ENCODE measurements at places on chromosomes 7 and 10.

- DNase-seq: no peak
These were observed 34.5 kb upstream of the GATAD1 start for GRCh38 chr7:92412745-92413144.

GRCh38 chr7:158450476-158451124 lies 137.0 kb downstream of the PTPRN2 start:
- DNase-seq: no peak

DNA sequence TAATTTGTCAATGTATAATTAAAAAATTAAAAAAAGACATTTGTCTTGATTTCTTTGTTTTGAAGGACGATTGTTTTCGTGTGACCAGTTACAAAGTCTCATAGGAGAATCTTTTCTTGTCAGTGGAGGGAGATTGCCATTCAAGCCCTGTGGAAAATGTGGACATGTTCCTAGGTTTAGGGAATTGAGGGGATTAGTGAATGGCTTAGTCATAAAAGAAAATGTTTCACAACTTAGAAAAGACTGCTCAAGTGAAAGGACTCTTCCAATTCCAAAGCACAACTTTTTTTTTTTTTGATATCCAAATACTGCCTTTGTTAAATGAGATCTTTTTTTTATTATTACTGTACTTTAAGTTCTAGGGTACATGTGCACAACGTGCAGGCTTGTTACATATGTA lies 140.7 kb upstream of the HABP2 start:
- DNase-seq: no peak

- no peak for DNase-seq
These were observed 12.8 kb downstream of the SUGCT start for GRCh38 chr7:40147371-40148246.

DNA sequence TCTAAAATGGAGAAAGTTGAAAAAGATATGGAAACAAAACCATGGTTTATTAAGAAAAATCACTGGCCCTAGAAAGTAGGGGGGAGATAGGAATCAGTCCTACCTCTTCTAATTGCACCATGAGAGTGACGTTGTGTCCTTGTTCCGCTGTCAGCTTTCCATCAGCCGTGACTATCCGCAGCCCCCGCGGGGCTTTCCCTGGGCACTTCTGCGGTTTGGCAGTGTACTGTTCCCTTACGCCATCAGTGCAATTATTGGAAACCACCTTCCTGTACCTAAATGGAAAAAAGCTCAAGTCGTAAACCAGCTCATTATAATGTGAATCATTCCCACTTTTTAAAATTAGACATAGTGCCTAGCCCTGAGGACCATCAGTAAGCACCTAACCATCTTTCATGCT lies 512.2 kb downstream of the SORCS1 start:
- no peak for DNase-seq

- DNase-seq: no peak
These were observed 25.1 kb downstream of the HDAC9 start for GRCh38 chr7:18520450-18521235.

DNA sequence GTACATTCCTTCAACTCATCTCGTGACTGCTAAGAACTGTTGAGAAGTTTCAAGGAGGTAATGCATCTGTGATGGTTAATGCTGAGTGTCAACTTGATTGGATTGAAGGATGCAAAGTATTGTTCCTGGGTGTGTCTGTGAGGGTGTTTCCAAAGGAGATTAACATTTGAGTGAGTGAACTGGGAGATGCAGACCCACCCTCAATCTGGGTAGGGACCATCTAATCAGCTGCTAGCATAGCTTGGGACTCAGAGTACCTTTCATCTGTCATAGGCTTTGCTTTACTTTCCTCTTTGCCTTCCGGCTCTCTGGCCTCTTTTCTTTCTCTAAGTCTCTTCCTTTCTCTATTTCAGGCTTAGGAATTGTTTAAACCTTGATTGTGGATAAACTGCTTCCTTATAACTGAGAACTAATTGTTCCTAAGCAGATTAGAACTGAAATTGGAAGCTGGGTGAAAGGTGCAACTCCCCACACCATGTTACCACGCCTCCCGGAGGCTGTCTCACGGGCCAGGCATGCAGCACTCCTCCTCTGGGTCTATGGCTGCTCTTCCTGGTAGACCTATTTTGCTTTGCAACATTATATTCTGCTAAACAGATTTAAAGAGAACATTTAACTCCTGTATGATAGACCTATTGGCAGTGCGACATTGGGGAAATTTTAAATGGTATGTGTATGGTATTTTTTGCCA lies 298.2 kb downstream of the CCSER2 start:
- DNase-seq: no peak

DNA sequence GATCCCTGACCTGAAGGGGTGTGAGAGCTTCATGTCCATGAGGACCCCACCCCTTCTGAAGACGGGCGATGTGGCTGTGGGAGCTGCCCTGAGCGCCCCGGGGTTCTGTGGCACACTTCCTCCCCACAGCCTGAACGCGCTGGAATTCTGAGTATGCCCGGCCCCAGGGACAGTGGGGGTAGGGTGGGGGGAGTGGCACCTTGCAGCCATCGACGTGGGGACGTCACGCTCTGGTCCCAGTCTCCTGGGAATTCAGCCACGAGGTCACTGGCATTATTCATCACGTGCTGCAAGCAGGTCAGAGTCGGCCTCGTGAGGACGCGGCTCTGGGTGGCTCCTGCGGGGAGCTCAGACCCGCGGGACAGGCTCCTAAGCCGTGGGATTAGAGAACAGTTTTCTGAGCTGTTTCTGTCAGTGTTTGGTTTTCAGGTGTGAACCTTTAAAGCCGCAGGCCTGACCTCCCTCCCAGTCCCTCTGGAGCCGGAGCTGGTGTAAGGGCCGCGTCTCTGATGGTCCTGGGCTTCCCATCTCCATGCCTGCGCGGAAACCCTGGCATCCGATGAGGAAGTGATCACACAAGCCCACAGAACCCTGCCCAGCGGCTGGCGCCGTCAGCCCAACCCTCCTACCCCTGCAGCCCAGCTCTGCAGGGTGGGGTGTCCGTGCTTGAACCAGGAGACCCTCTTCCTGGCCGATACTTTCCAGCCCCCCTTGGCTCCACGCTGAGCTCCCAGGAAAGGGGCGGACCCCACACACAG lies 16.1 kb downstream of the GPR146 start:
- DNase-seq: no peak

- DNase-seq: no peak
These were observed 336.3 kb downstream of the PPP1R3A start for GRCh38 chr7:113582471-113582870.

DNA sequence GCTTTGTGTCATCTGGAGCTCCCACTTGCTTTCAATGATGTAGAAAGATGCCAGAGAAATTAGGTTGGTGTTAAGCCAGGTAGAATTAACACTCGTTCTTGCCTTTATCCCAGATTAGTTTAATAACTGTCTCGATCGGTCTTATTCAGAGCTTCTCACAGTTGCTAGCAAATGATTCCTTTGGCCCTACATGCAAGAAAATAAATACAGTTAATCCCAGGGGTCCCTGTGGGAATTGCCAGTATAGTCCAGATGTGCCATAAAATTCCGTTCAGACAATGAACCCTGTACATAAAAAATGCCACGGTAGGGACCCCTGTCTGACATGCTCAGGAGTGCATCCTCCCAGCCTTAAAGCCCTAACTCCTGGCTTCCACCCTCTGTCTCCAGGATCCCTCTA lies 207.5 kb downstream of the ARHGAP12 start:
- DNase-seq: no peak

DNA sequence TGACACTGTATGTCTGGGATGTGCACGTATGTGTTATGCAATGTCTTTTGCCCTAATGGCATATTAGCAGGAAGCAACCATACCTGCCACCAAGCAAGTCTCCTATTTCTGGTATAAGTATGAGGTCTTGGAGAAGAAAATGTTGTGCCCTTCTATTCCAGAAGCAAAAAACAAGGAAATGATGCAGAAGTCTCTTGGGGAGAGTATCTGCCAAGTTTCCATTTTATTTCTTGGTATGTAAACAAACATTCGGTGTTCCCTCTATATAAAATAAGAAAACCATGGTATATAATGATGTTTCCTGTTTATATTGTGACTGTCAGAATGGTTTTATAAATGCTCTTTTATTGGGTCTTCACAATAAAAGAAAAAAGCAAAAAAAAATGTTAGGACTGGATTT lies 19.3 kb upstream of the MYO3A start:
- no peak for DNase-seq

- no peak for DNase-seq
These were observed 16.7 kb downstream of the TMEM120A start for GRCh38 chr7:75977743-75978142.

- DNase-seq: no peak
These were observed 21.9 kb downstream of the CHRM2 start for GRCh38 chr7:136890399-136890798.

GRCh38 chr7:515628-516027 lies 4.0 kb downstream of the PDGFA start:
- DNase-seq: no peak

- DNase-seq: no peak
These were observed 1.3 kb upstream of the ACHE start for GRCh38 chr7:100896732-100897608.

- DNase-seq: peak; percentile 17
These were observed at the start of gene C10orf67 for GRCh38 chr10:23344241-23344841. Gene C10orf67 (minus strand): TSS chr10:23344797. CDS start chr10:23344774, 23 bp downstream.

DNA sequence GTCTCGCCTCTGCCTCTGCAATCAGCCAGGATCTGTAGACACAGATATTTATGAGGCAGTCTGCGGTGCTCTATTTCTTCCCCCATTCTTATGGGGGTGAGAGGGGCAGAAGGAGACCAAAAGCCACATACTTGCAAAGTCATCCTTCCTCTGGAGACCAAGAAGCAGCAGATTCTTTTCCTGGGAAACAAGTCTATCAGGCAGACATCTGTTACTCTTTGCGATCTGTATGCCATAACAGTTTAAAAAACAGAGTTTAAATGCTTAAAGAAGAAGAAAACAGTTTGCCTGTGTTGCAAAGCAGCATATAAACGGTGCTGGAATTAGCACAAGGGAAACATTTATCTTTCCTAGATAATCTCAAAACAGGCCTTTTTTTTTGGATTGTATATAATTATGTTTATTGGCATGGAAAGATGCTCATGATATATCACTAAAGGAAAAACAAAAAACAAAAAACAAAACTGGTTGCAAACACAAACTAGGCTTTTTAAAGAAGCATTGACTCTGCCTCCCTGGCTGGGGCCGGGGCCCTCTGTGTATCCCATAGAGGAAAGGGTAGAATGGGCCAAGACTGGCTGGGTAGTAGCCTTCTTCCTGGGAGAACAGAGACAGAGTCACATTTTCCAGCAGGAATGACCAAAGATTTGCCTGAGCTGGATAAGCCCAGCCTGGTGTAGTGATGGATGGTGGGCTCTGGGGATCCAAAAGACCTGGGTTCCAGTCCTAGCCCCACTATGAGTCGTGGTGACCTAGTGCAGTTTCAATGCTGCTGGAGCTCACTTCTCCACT lies 50.4 kb downstream of the RGS10 start:
- no peak for DNase-seq

DNA sequence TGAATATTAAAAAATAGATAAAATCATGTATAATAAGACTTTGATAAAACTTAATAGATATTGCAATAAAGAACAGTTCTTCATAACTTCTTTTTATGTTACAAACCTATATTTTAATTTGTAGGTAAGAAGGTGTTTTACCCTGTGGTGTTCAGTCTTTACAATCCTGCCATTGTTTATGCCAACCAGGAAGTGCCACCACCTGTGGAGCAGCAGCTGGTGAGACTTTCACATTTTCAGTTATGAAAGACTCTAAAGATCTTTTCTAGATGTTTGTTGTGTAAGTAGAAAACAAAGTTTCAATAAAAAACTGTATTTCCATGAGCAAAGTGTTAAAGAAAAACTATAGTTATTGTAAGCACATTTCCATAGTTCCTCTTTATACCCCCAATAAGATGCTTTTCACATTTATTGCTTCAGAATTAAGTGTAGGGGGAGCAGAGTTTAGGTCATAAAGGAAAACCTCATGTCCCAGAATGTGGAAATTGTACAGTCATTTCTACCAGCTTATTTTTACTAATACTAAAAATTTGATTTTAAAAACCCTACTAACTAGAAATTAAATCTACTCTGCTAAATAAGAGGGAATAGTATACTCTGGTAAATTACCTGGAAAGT lies 28.7 kb downstream of the CSGALNACT2 start:
- no peak for DNase-seq

- DNase-seq: no peak
These were observed 41.1 kb upstream of the FAM204A start for GRCh38 chr10:118383063-118383689.

- DNase-seq: no peak
These were observed 37.1 kb downstream of the COL1A2 start for GRCh38 chr7:94431619-94432280.

DNA sequence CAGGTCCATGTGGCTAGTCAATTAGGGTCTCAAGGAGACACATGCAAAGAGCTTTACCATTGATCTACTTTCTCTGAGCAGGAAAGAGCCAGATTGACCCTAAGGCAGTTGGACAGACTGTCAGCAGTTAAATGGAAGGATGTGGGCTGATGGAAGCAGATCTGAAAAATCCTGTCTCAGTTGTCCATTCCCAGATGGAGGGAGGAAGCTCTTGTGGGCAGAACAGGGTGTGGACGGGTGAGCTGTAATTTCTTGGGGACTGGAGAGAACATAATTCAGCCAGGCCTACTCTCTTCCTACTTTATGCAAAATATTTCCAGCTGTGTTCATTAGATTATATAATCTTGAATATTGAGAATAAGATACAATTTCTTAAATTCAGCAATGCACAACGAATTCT lies 163.6 kb downstream of the GNAT3 start:
- no peak for DNase-seq

DNA sequence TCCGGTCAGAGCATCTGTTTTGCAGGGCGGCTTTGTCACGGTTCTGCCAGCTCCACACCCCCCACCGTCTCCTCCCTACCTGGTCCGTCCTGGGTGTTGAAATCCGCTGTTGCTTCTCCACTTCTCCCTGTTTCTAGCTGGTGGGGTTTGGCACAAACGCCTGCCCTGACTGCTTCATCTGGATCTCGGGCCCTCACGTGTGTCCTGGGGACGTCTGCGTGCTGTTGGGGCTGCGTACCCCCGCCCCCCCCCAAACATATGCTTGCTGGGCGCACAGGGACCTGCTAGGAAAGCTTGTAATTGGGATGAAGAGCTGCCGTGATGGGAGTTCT lies 11.3 kb downstream of the AMZ1 start:
- no peak for DNase-seq

DNA sequence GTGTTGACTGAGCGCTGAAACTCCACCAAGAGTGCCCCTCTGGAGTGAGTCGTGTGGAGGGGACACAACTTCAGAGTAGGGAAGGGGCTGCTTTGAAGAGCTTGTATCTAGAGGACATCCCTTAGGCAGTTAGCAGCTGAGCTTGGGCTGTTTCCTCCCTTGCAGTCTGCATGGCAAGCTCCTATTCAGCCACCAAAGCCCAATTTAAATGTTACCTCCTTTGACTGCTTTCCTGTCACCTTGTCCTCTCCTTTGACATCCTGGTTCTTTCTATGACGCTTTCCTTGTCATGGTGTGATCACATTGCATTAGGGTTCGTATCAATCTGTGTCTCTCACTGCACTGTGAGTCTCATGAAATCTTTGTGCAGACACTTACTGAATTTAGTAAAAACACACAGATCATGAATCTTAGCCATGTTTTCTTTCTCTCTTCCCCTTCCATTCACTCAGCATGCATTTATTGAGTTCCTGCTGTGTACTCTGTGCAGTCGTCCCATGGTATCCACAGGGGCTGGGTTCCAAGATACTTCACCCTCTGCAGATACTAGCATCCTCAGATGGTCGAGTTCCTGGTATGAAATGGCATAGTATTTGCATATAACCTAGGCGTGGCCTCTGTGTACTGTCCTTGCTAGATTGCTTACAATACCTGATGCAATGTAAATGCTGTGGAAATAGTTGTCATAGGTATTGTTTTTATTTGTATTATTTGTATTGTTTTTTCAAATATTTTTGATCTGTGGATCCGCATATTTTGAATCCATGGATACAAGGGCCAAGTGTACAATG lies 228.5 kb downstream of the CCDC3 start:
- no peak for DNase-seq

Data from GM12892 (cell line).